NAMALWA (cell line): ENCODE measurements at places on chromosomes 13 and 19.
A peak's percentile ranks its signal among the peaks of the same experiment; 100 is the strongest.

GRCh38 chr13:30739761-30740642 lies 4.7 kb downstream of the ALOX5AP start:
- DNase-seq: no peak

GRCh38 chr19:35315883-35316282 lies 13.1 kb upstream of the CD22 start:
- DNase-seq: peak; percentile 41

DNA sequence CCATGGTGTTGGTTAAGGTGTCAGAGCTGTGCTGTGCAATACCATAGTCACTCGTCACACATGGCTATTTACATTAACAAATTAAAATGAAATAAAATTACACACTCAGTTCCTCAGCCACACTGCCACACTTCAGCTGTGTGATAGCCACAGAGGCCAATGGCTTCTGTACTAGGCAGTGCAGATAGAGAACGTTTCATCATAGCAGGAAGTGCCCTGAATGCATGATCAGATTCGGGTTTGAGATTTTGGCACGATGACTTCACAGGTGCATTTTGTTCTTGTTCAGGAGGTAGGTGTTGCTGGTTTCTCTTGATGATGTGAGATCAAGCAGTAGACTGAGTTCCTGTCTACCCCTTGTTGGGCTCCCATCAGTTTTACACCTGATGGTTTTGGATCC lies 6.5 kb downstream of the ARMC6 start:
- DNase-seq: peak; percentile 86

- DNase-seq: no peak
Measured at GRCh38 chr19:1412995-1413800, 5.8 kb downstream of the DAZAP1 start.

DNA sequence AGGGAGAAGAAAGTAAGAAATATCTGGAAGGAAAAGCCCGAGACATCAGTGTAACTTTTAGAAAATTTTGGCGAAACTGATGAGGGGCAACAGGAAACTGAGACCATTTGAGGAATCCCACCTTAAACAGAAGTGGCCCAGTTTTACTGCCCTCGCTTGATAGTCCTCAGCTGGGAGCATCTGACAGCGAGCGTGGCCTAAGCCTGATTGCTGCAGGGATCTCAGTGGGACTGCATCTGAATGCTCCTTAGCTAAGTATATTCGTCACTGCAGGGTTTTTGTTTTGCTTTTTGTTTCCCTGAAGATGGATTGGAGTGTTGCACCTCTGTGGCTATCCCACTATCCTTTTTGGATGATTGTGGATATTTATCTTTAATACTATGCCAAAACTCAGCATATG lies 262.7 kb upstream of the KLHL1 start:
- no peak for DNase-seq

DNA sequence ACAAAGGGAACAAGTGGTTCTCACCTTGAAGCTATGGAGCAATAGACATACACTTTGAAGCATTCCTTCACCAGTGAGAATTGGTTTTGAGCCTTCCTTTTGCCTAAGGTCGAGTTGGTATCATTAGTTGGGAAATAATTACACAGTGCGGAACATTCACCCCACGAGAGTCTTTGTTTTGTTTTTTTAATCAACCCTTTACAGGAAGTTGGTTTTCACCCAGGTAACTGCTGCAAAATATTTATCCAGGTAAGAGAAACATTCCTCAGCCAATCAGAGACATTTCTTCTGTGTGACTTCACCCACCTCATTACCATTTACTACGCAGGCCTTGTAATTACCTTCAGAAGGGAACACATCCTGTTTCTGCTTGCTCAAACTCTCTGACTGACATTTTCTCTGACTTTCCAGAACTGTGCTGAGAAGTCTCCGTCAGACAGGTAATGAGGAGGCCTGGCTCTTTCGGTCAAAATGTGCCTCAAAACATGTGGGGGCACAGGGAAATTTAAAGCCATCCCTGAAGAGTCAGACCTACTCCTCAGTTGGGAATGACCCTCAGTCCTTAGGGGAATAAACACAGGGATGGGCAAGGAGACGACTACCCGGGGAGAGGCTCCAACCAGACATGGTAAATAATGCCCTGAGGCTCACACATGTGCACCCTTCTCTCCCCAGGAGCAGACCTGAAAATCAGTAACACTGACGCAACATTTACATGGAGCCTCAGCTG lies 22.7 kb upstream of the SERP2 start:
- DNase-seq: no peak

GRCh38 chr13:87331178-87331577 lies 340.0 kb upstream of the SLITRK5 start:
- DNase-seq: no peak

DNA sequence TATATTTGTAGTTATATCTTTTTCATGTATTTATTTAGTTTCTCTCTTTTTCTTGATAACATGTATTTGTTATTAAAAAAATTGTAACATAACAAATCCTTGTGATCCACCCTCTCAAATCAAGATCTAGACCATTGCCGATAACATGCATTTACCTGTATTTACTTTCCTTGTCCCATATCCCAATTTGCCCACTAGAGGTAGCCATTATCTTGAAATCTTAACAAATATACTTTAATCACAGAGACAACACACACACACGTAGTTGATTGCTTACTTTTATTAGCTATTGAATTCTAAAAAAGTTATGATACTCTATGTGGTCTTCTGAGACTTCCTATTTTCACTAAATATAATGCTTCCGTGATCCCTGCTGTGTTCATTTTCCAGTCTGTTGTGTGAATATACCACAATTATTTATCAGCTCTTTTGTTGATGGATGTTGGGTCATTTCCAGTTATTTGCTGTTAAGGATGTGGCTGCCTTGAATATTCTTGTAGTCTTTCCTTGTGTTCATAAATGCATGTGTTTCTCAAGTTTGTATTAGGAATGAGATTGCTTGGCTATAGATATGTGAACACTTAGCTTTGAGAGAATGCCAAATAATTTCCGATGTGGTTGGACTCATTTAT lies 31.3 kb upstream of the ZMYM2 start:
- peak; percentile 59 for DNase-seq

DNA sequence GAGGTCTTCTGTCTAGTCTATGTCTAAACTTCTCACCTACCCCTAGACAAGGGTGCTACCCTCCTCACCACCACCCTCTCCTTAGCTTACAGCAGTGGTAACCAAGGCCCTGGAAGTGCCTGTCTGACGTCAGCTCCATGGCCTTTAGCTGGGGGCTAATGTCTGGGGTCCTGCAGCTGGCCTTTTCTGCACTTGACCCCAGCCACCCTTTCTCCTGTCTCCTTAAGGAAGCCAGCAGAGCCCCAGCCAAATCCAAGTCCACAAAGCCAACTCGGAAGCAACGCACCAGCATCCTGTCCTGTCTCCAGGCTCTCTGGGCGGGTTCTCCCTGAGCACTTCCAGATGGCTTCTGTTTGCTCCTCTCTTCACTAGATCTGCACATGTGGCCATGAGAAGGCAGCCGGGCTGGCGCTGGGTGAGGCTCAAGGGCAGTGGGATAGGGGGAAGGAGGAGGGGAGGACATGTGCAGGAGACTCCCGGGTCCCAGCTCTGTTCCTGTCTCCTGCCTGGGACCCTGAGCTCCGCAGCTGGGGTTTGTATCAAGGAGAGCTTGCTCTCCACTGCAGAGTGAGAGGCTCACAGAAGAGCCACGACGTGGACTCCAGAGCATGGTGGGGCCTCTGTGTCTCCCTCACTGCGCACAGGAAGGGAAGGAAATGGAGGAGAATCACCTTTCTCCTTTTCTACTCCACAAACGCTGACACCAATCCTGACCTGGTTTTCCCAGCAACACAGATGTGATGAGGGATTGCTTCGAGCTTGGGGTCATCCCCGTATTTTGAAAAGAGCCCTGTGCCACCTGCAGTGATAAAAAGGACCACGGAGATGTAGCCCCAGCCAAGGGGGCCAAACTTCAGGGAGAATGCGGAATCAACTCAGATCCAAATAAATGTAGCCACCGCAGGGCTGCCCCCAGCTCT lies 204.2 kb downstream of the USP12 start:
- no peak for DNase-seq

DNA sequence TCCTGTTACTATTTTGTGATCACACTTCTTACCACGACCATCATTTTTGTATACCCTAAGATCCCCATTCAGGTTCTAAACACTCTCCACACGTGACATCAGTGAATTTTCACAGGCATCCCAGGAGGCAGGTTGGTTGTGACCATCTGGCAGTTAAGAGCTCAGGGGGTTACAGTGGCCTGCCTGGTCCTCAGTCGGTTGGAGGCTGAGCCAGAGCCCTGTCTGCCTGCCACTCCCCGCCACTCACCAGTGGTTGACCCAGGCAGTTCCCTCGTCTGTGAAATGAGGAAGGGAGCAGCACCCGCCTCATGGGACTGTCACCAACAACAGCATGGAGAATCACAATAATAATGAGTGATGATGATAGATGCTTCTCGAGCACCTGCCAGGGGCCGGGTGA lies 36.4 kb upstream of the EHD2 start:
- DNase-seq: no peak

DNA sequence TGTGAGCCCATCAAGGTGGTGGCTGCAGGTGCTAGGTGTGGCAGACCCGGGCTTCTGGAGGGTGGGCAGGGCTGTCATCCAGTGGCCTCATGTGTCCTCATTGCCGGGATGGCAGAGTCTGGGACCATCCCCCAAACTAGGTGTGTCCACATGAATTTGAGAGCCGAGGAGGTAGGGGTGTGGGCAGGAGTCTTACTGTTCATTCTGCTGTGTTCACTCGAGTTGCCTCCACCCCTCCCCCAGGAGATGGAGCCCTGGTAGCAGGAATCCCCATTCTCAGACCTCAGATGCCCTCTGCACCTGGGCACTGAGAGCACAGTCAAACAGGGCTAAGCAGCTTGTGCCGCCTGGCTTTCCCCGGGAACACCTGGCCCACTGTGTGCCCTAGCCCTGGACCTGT lies 22.4 kb downstream of the NAXD start:
- DNase-seq: peak; percentile 29

GRCh38 chr13:32257649-32258048 lies 57.5 kb downstream of the ZAR1L start:
- no peak for DNase-seq

- no peak for DNase-seq
Measured at GRCh38 chr13:26839682-26840081, 79.1 kb upstream of the GPR12 start.

GRCh38 chr13:84358601-84359000 lies 476.3 kb upstream of the SLITRK1 start:
- no peak for DNase-seq

- peak; percentile 48 for DNase-seq
Measured at GRCh38 chr19:661427-662196, 1.4 kb downstream of the RNF126 start.

DNA sequence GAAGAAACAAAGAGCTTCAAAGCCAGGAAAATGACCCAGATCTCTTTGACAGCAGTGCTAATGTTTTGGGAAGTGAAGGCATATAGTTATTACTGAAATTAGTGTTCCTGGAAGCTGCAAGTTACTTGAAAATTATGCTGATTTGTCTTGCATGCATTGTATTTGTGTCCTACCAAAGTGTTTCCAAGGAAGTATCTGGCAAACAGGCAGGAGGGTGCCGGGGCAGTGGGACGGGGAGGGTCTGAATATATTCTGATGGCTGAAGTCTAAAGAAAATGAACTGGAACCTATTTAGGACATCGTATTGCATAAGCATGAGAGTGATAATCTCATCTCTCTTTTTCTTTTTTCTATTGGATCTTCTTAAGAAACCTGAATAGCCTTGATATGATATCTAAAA lies 9.0 kb downstream of the RNASEH2B start:
- DNase-seq: no peak

DNA sequence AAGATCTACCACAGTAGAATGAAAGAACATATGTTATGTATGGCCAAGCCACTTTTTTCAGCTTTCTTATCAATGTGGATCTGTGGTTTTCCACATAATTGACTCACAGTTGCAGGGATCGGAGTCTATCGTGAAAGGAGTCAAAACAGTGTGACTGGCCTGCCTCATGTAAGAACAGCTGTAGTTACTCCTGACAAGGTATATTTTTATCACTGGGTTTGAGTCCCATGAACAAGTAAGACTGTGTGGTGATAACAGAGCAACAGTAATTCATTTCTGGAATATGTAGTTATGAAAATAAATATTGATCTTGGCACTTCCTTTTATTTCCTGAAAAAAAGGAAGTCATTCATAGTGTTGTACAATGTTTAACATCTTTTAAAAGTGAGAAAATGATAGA lies 416.6 kb downstream of the KLF12 start:
- DNase-seq: no peak

- no peak for DNase-seq
Measured at GRCh38 chr13:29541400-29541799, 54.1 kb downstream of the SLC7A1 start.

DNA sequence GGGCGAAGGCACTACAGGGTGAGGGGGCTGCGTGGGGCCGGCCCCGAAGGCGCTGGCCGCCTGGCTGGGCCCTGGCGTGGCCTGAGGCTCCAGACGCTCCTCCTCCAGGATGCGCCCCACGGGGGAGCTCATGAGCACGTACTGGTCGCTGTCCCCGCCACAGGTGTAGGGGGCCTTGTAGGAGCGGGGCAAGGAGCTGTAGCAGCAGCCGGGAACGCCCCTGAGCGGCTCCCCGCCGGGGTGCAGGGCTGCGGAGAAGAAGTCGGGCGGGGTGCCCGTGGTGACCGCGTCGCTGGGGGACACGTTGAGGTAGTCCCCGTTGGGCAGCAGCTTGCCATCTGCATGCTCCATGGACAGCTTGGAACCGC lies 3.0 kb downstream of the IRS2 start:
- no peak for DNase-seq

GRCh38 chr19:43777163-43777695 lies 3.5 kb downstream of the KCNN4 start:
- peak; percentile 55 for DNase-seq

- DNase-seq: no peak
Measured at GRCh38 chr13:74479124-74479523, 344.9 kb upstream of the KLF12 start.

- DNase-seq: peak; percentile 67
Measured at GRCh38 chr19:35644987-35645679, 3.0 kb upstream of the COX6B1 start.

- no peak for DNase-seq
Measured at GRCh38 chr13:30905932-30906383, at the start of gene MEDAG. TSS of gene MEDAG (plus strand) at chr13:30906271. CDS start at chr13:30906516, 245 bp downstream.

DNA sequence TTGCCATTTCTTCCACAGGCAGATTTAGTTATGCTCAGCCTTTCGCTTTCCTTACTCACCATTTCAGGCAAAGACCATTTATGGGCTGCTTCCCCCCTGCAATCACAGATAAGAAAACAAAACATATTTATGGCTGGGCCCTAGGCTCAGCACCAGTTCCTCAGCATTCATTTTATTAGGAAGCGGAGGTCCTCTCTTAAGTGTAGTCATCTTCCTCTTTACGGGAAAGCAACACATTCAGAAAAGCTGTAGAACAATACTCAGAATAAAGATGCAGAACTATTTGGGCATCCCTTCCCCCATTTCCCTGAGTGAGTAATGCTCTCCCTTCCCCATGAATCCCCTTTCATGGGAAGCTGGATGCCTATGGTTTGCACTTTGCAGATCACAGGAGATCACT lies 27.9 kb downstream of the FLT1 start:
- no peak for DNase-seq

DNA sequence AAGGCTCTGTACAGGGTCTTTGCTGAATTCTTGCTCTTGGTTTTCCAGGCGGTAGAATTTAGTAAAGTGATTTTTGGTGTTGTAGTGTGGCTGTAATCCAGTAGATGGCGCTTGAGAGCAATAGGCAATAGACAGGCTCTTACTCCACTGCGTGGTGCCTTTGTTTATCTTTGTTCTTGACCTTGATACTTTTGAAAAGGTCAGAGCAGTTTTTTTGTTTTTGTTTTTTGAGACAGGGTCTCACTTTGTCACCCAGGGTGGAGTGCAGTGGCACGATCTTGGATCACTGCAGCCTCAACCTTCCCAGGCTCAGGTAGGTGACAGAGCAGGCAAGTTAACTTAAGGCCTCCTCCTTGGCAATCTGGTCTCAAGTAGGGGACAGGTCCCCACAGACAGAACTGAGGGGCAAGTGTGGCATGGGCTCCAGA lies 12.2 kb upstream of the LILRA5 start:
- DNase-seq: peak; percentile 77
